ENCODE measurements at places on chromosomes 16 and 17.

DNA sequence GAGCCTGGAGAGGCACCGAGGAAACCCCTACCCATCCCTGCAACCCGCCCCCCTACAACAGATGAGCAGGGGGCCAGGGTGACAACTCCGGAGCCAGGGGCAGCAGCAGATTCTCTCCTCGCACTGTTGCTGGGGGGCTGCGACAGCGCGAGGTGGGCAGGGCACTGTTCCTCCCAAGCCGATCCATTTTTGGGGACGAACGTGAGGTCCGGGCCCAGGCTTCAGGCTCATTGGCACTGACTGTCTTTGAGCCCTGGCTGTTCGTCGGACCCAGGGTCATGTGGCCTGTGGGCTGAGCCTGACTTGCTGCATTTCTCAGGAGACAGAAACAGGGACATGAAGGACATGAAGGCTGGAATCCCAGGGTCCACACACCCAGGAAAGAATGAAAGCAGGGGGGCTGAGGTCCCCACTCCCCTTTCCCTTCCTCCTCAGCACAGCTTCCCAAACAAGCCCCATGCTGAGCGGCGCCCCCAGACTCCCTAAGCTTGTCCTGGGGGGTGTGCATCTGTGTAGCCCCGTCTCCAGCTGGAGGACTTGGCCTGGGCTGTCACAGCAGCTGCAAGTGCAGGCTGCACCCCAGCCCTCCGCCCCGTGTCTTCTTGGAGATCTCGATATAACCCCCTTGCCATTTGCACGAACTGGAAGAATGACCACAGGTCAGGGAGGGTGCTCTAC, 18.7 kb downstream of the CEP295NL start:
- no peak for DNase-seq

GRCh38 chr17:8382052-8382879, 727 bp downstream of the RPL26 start:
- DNase-seq, result no peak

DNA sequence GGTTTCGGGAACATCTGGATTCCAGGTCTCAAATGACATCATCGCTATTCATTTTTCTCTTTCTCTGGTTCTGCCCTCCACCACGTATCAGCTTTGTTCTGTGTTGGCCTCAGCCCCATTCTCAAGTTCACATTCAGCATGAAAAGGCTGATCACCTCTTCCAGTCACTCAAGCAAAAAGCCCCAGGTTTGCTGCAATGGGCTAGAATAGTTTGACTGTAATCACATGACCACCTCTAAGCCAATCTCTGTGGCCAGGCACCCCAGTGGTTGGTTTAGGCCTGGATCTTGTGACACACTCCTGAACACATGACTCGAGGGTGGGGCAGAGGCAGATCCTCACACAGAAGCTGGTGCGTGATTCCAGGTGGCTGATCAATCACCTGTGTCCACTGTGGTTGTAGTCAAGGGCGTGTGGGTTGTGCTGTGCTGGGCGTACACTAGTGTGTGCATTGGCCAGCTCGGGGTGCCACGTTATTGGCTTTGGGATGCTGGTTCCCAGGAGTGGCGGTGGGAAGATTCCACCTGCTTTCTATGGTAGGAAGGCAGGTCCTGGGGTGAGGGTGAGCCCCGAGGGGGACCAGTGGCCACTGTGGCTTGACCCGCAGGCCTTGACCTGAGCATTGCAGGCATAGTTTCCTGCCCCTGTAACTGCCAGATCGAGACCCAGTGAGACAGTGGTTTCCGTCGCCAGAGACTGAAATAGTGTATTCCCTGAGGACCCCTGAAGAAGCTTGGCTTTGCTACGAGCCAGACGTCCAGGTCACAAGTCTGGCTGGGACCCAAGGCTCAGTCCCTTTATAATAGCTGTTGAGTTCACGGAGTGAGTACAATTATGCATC, 12.0 kb downstream of the EEF2K start:
- no peak for DNase-seq

- DNase-seq, result no peak
Observed at GRCh38 chr16:48235058-48235555, 9.0 kb upstream of the LONP2 start.

DNA sequence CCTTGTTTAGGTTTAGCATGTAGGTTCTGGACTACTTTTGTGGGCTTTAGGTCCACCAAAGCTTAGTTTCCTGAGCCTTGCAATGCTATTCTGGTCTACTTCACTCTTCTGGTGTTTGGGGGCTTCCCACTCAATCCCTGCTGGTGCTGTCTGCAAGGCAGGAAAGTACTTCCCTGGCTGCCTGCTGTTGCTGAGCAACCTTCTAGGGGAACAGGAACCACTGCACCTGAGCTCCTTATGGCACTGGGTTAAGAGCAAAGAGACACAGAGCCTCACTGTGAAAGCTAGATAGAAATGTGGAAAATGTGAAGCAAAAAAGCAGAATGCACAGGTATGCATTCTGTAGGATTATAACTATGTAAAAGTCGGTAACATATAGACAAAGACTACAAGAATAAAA, 17.0 kb downstream of the MPO start:
- DNase-seq, result no peak

DNA sequence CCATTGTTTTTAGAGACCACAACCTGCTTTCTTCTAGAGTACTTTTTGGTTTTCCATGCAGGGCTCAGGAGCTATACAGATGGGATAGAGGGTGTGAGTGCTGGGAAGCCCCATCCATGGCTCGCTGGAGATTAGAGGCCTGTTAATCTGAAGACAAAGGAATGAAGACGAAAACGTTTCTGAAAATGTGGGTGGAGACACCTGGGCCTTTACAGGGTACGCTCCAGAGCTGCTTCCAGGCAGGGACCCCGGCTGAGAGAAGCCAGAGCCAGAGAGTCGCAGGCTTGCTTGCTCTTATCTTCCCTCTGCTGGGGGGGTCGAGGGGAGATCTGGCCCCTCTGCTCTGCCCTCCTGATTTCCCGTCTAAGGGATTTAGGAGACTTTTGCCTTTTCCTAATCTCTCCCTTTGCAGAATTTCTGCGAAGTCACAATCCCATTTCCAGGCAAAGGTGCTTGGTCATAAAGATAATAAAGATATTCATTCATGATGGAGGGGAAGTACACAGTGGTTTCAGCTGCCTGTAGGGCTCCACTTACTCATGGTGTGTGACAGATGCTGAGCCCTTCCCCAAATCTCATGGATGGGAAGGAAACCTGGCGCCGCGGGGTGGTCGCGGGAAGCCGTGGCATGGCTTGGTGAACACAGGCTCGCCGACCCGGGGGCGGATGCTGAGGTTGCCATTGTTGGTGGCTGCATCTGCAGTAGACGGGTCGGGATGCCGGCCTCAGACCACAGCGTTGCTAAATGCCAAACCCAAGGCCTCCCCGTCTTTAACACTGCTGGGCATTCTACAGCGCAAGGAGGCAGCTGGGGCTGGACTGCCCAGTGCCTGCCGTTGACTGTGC, 4.8 kb upstream of the SOCS3 start:
- DNase-seq, result no peak

DNA sequence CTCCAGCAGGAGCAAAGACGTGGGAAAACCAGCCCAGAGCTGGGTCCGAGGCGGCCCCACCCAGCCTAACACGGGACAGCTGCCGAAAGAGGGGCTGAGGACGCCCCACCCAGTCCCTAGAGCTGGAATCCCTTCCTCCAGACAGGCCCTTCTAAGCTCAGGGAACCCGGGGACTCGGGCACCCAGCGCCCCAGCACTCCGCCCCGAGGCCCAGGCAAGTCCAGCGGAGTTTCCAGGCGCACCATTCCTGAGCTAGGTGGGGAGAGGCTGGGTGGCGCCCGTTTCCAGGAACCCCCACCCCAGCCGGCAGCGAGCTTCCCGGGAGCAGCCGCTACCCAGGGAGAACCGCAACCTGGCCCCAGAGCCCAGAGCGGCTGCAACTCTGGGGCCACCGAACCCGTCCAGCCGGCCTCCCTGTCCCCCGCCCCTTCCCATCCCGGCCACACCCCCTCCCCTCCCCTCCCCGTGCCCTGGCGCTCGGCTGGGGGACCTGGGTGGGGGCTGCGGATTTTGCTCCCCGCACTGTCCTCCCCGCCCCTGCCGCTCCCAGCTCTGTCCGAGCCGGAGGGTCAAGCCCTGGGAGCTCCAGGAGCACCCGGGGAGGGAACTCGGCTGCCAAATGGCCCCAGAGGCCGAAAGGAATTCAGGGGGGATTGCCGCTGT, 536 bp downstream of the TMC6 start:
- no peak for DNase-seq
